ENCODE measurements at places on chromosomes 3 and 15.

DNA sequence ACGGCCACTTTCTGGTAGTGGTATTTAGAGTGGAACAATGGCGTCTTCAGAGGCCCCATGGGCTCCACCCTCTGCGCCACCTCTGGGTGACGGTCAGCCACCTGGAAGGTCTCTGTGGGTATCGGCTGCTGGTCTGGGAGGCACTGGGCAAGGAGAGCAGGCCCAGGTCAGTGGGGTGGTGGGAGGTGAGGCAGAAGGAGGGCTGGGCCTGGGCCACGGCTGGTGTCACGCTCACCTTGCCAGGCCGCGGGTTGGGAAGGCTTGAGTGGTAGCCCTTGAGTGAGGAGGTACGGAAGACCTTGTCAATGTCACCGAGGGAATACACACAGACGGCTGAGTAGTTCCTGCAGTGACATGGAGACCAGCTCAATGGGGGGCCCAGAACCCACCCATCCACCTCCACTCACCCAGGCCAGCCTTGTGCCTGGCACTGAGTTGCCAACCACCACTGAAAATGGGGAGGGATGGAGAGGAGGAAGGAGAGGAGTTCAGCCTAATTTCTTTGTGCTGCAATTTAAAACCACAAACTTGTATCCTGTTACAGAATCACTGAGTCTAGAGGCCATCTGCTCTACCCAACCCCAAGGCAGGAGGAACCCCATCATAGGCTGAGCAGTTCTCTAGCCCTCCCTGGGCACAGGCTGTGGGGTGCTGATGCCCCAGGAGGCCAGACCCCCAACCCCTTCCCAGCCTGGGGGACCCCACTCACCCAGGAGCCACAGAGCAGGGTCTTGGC is 19.0 kb downstream of the SEMA7A start:
- no peak for DNase-seq

GRCh38 chr3:70982700-70983140 is 600.8 kb downstream of the FOXP1 start:
- peak; percentile 74 for DNase-seq

DNA sequence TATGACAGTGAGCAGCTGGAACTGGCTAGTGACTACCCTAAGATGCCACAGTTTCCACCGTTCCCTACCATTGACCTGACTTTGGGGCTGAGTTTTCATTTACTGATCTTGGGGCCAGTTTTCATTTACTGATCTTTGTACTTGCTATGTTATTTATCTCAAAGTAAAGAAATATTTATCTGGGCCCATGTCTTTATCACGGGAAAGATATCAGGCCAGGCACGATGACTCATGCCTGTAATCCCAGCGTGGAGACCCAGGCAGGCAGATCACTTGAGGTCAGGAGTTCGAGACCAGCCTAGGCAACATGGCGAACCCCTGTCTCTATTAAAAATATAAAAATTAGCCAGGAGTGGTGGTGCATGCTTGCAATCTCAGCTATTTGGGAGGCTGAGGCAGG is 83.5 kb downstream of the EOMES start:
- no peak for DNase-seq

DNA sequence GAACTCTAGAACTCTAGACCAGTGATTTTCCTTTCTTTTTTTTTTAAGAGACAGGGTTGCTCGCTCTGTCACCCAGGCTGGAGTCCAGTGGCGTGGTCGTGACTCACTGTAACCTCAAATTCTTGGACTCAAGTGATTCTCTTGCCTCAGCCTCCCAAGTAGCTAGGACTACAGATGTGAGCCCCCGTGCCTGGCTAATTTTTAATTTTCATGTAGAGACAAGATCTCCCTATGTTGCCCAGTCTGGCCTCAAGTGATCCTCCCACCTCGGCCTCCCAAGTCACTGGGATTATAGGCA is 359.6 kb downstream of the SHQ1 start:
- DNase-seq = peak; percentile 49

GRCh38 chr3:59660376-59660775 is 610.6 kb upstream of the CFAP20DC start:
- DNase-seq = no peak

DNA sequence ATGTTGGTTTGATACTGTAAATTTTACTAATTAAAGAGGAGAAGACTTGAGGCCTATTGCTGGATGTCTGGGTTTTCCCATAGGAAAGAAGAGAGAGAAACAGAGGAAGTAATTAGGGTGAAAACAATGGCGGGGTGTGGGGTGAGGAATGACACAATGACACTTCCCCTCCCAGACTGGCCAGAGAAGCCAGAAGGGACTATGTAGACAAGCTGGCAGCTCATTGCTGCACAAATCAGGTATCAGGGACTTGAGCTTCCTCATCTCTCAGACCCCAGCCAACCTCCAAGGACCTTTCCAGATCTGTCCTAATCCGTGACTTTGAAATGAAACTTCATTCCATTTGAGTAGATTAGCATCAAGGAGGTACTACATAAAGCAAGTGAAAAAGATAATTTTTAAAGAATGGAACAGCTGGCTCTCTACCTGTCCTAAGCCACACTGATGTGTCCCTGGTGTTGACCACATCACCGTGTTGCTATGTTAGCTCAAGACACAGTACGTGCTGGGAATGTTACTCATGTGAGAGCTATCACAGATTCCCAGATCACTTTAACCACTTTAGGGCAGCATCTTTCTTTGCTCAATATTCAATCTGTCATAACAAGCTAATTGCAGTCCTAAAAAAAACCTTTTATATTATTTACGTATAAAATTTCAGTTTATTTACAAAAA is 22.2 kb downstream of the TMEM212 start:
- no peak for DNase-seq

- peak; percentile 98 for DNase-seq
These were observed 84.8 kb downstream of the SMAD3 start for GRCh38 chr15:67150023-67150860.

DNA sequence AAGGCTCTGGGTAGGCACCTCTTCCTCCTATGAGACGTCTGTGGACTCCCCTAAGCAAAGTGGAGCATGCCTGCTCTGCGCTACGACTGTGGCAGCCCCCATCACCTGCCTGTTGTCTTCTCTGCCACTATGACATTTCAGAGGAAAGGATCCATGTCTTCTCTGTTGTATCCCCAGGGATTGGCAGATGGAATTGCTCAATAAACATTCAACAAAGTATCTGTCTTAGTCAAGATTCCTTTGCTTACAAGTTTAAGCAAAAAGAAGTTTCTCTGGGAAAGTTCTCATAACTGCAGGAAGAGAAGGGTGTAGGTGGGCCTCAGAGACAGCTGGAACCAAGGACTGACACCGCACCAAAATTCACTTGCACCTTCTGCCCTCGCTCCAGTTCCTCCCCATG is 34.3 kb downstream of the AMOTL2 start:
- no peak for DNase-seq

- no peak for DNase-seq
These were observed 992.4 kb downstream of the NAALADL2 start for GRCh38 chr3:175851541-175851940.
